ENCODE measurements at places on chromosomes 11 and 22. TPM values are rescaled to one million over a fixed set of nuclear protein-coding genes. Genes with fewer than 3 reads are reported as not detected.
A peak's percentile ranks its signal among the peaks of the same experiment; 100 is the strongest.

TRIM29 gene
- 0.32 TPM for total RNA-seq

C11orf97 gene
- not detected for total RNA-seq

UBQLNL gene
- total RNA-seq = 0.25 TPM

OR5A2 gene
- total RNA-seq = 0.09 TPM

FAM111B gene
- total RNA-seq = 0.75 TPM

DNA sequence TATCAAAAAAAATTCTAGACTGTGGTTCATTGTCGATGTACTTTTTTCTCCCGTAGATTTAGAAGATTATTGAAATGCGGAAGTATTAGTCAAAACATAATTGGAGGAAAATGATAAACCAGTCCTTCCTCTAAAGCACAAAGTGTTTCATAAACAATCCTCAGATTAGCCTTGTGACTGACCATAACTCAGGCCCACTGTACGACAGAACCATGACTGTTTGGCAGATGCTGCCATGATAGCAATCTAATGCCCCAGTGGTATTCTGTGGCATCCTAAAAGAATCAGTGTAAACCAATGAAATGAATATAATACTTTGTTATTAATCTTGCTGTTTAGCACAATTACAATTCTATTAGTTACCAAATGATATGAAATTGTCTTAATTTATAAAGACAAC lies 127.0 kb upstream of the CTSC start:
- ATAC-seq = no peak

DNA sequence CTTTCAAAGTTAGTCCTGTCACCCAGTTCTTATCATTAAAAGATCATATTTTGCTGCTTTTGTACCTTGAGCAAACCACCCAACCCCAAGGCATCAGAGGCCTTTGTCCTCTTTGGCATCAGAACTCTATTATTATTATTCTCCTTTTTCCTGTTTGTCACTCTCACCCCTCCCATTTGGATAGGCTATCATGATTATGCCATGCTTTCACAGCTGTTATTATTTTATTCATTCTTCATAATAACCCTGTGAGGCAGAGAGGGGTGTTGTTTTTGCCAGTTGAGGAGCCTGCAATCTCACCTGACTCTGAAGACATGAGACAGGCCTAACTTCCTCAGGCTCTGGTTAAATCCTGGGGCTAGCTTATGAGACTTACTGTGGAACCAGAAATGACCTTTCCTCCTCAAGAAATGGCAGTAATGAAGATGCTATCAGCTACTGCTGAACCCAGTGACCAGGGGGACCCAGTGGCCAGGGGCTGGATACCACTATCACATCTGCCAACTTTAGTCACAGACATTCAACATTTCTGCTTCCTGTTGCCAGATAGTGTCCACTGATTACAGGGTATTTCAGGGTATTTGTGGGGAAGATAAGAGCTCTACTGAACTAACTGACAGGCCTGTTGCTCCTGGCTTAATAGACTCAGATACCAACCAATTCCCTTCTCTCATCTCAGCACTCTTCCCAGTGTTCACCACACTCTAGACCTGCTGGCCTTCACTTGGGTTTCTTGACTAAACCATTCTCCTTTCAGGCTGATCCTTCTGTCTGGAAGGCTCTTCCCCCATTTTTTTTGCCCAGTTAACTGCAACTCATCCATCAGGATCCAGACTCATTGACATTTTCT lies 11.8 kb upstream of the SWAP70 start:
- no peak for ATAC-seq

DNA sequence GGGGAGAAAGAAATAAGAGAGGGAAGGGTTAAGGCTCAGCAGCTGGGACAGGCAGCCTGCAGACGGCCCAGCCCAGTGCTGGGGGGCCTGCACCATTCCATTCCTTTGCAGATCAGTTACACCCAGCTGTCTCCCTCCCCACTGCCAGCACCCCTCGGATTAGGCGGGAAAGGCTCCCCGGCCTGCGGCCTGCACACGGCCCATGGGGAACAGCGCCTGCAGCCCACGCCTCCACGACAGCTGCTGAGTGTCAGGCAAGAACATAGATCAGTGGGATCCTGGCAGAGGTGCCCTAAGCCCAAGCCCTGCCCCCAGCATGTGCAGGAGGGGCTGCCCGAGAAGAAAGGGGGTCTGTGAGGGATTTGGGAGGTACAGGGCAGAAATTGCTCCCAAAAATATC lies 65.8 kb upstream of the MYOD1 start:
- no peak for ATAC-seq

GRCh38 chr11:44308256-44308922 lies 1.6 kb downstream of the ALX4 start:
- no peak for ATAC-seq

DNA sequence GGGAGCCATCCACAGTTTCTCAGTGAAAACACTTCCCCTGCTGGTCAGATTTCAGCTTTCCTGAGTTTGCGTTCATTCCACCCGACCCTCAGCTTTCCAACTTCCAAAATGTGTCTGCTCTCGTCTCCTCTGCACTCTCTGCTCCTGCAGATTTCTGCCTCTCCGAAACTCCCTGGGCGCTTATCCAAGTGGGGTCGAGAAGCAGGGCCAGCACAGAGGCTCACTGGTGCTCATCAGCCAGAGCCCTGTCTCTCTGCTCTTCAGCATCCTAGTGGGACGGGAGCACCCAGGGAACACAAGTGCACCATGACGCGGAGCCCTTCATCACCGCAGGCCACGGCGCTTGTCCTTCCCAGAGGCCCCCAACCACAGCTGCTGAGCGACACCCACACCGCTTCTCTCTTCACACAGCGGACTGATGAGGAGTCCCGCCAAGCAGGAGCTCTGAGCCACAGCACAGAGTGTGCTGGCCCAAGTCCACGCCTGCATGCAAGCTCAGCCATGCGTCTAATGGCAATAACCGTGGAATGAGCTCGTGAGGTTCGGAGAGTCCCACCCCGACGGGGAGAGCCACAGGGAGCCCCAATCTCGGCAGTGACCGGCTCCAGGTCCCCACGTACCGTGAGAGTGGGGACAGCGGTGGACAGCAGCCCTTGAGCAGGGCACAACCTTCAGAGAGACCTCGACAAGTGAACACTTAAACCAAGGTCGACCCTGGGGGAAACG lies 27.9 kb upstream of the MOB2 start:
- no peak for ATAC-seq

DNA sequence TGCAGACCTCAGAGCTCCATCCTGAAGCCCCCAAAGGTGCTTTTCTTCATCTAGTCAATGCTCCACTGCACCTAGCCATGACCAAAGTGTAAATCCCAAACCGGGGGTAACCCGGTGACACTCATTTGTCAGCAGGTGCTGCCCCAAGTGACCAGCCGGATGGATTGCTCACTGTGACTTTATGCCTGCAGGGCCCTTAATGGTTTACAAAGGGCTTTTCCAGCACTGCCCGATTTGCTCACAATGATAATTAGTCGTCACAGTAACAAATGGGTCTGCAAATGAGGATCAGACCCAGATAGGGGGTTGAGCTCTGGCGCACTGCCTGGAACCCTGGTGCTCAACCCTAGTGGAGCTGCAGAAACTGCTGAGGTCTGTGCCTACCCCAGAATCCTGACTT lies 45.7 kb upstream of the CD5 start:
- ATAC-seq = peak; percentile 48

DNA sequence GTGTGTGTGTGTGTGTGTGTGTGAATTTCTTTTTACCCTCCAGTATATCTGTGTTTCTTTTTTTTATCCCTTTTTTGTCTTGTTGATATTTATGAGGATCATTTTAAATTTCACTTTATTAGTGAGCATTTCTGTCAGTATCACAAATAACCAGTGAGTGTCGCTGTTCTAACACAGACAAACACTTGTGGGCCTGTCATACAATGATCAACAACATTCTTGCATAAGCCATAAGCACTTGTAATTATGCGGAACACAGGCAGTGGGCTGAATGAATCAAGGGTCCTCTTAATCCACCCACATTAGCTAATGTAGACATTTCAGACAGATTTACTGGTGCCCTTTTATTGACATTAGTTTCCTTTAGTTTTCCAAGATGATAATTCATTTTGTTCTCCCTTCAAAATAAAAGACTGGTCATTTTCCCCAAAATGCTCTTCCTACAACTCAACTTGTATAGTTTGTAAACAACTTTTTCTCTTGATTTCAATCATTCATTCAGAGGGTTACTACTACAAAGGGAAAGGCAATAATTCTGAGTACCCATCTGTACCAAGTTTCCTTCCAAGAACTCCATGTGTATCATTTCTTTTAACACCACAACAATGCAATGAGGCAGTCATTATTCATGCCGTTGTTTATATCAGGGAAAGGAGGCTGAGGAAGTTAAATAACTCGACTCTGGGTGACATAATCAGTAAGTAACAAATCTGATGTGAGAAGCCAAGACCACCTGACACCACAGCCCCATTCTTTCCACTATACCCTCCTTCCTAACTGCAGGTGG lies 34.5 kb upstream of the ANO3 start:
- ATAC-seq = peak; percentile 100

Measured in motor neuron (in vitro differentiated cells).